ENCODE measurements at places on chromosomes 2 and 18.

- DNase-seq, result no peak
Measured at GRCh38 chr2:11750422-11750821, 4.0 kb downstream of the LPIN1 start.

DNA sequence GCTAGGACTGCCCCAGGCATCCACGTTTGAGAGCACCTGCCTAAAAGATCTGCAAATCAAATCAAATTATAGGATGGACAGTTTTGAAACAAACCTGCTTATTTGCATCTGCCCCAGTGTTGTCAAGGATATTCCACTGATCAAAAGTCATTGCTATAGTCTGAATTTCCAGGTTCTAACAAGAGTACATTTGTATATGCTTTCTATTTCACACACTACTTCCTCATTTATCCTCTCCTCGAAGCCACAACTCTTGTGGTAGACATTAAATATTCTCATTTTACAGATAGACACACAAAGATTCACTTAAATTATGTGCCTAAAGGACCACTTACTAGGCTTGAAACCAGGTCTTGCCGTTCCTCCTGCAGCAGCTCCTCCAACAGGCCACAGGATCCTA is 11.9 kb upstream of the TET3 start:
- DNase-seq, result no peak

GRCh38 chr2:11090187-11090586 is 65.1 kb upstream of the SLC66A3 start:
- no peak for DNase-seq

GRCh38 chr18:63508596-63508995 is 31.8 kb downstream of the SERPINB5 start:
- no peak for DNase-seq

GRCh38 chr2:128245813-128246212 is 72.9 kb downstream of the HS6ST1 start:
- no peak for DNase-seq

DNA sequence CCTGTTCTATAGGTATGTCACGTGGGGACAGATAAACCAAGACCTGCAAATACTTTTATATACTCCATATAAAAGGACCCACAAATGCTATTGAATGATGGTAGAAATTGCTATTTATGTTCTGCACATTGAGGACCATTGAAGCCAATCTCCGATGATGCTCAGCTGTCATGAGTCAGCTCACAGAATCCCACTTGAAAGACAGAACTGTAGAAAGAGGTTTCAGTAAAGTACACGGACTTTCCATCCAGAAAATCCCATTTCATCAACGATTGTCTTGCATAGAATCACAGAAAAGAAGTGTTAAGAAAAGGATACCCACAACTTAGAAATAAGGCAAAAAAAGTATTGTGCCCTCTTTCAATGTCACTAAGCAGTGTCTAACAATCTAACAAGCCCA is 169.0 kb upstream of the COPS8 start:
- DNase-seq, result no peak

DNA sequence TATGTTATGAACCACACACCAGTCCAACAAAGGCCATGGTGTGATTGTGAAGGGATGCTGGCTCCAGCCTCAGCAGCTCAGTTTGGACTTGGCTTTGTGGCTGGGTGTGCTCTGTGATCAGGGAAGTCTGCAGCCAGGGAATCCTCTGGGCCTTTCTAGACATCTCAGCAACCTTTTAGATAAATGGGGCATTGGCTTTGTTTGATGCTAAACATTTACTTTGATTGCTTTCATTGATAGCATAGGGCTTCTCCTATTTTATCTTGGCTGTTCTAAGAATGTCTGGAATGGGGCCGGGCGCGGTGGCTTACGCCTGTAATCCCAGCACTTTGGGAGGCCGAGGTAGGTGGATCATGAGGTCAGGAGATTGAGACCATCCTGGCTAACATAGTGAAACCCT is 104.5 kb downstream of the VAPA start:
- no peak for DNase-seq

DNA sequence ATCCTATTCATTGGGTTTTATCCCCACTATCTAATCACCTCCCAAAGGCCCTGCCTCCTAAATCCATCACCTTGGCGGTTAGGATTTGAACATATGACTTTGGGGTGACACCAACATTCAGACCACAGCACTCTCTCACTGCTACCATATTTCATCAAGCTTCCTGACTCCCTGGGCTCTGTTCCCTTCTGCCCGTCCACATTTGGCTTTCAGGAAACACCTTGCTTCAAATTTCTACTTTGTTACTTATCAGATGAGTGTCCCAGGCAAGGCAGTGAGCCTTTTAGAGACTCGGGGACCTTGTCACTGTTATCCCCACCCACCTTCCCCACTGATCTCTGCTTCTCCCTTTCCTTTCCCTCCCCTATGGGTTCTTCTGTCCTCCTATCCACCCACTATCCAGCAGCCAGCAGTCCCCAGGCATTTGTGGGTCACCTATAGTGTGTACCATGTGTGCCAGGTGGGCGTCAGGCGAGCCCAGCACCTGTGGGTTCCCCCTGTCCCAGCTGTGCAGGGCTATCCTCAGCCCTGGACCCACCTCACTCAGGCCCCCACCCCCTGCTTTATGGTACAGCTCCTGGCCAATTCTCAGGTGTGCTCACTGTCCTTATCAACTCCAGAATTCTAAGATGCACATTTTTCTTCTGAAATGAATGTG is 230.9 kb downstream of the LOXHD1 start:
- no peak for DNase-seq
